Activated CD4-positive, CD25-positive, alpha-beta regulatory T cell treated with anti-CD3 and anti-CD28 coated beads, Interleukin-2, amount 50 U/mL, for 16 hours (primary cell): ENCODE measurements at places on chromosomes 11 and 22.

- no peak for DNase-seq
Measured at GRCh38 chr11:90700789-90701439, 478.1 kb upstream of the CHORDC1 start.

- no peak for DNase-seq
Measured at GRCh38 chr11:73191151-73191550, 26.9 kb upstream of the P2RY2 start.

- DNase-seq: no peak
Measured at GRCh38 chr11:92026664-92027063, 198.0 kb upstream of the FAT3 start.

- DNase-seq: no peak
Measured at GRCh38 chr11:62431171-62431901, 12.5 kb downstream of the SCGB1A1 start.

DNA sequence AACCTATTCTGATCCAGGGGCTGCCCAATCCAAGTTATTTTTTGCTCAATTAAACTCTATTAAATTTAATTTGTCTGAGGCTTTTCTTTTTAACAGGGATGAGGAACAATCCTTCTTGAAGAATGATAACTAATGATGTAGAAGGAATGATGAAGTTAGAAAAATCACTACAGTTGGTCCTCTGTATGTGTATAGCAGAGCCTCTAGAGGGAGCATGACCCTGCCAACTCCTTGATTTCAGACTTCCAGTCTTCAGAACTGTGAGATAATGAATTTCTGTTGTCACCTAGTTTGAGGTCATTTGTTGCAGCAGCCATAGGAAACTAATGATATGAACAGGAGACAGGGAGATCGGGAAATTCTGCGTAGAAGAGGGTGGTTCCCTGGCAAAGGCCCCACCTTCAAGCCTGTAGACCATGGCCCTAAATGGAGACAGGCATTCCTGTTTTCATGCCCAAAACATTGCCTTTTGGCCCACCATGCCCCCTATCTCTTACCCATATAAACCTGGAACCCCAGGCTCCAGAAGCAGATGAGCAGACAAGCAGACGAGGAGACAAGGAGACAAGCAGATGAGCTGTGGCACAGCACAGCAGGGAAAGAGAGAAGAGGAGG, 7.7 kb upstream of the QSER1 start:
- no peak for DNase-seq

GRCh38 chr11:64230985-64231365, 627 bp downstream of the DNAJC4 start:
- DNase-seq: no peak

DNA sequence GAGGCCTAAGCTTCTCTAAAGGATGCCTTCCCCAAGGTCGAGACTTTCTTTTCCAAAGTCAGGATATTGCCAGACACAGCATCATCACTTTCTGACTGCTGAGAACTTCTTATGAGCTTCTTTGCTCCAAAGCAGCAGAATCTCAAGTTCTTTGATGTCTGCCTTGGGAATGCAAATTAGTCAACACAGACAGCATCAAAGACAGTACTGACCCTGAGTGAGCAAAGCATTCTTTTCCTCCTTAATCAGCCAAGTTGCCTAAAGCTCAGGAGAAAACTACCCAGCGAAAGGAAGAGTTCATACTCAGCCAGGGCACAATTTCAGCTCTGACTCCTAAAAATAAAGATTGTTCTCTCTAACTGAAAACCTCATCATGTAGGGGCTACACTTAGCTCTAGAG, 98.0 kb downstream of the SLC36A4 start:
- DNase-seq: no peak

- no peak for DNase-seq
Measured at GRCh38 chr11:47533690-47534151, 19.2 kb downstream of the CELF1 start.

DNA sequence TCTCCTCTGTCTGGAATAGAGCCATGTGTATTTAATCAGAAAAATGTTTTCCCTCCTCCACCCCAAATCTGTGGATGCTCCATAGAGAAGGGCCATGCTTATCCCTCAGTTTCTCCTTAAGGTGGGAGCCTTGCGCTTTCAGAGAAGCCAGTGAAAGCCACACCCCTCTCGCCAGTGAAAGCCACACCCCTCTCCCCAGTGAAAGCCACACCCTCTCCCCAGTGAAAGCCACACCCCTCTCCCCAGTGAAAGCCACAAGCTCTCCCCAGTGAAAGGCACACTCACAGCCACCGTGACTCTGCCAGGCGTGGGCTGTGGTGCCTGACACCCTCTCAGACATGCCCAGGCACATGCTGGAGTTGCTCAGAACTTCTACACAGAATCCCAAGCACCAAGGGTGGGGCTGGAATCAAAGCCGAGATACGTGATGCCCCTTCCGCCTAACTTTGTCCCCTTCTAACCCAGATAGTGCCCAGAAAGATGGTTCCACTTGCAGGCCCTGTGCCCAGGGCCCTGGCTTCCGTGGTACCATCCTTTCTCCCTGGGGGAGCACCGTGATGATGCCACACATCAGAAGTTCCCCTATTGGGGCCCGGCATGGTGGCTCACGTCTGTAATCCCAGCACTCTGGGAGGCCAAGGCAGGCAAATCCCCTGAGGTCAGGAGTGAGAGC, 16.5 kb upstream of the PRR5 start:
- peak; percentile 64 for DNase-seq
